ENCODE measurements at places on chromosomes 3 and 15.

- no peak for DNase-seq
Observed at GRCh38 chr3:121998030-121998580, 23.9 kb downstream of the ILDR1 start.

DNA sequence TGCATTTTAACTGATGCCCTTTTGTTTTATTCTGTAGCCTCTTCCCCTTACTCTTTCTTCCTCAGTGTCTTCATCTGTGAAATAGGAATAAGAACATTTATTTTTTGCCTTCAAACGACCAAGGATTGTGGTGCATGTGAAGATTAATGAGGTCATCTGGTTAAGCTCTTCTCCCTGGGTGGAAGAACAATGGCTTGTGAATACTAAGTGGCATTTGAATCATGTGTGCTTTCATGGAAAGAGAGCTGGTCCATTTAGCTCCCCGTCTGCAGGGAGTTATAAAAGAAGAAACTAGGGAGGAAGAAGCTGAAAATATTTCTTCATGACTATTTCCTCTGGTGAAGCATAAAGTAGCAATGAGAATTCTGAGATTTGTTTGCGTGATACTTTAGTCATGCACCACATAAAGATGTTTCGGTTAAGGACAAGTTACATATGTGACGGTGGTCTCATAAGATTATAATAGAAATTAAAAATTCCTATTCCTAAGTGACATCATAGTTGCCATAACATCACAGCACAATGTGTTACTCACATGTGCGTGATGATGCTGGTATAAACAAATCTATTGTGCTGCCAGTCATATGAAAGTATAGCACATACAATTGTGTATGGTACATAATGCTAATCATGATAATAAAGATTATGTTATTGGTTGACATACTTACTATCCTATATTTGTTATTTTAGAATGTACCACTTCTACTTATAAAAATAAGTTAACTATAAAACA, 374.3 kb downstream of the RBMS3 start:
- DNase-seq, result no peak

- DNase-seq, result no peak
Observed at GRCh38 chr15:78222745-78223395, 11.5 kb downstream of the ACSBG1 start.

GRCh38 chr3:24043168-24043567, 98.1 kb downstream of the NR1D2 start:
- DNase-seq, result no peak

DNA sequence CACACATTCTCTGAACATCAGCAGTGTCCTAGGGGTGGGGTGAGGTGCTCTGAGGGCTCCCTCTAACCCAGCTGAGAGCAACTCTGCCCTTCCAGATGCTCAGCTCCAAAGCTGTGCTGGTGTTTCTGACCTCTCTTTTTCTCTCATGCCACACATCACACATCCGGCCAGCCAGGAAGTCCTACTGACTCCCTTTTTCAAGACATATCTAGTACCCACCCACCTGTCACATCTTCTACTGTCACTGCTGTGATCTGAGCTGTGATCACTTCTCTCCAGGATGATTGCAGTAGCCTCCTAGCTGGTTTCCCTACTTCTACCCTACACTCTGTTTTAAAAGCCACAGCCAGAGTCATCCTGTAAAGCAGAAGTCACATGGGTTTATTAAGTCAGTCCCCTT, 30.2 kb upstream of the MASP1 start:
- no peak for DNase-seq

DNA sequence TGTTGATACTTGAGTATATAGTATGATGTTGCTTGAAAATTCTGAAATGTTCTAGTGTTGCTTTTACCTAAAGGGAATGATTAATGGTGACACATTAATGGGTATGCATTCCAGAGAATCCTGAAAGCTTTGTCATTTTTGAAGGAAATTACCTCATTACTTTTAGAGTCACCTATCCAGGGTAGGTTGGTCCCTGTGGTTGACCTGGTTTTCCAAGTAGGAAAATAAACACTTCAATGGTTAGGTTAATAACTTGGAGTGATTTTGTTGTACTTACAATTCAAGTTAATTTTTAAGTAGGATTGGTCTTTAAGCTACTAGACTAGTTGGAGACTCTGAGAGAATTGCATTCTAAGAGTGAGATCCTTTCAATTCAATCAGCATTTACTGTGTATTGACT, 31.0 kb downstream of the MITF start:
- no peak for DNase-seq

DNA sequence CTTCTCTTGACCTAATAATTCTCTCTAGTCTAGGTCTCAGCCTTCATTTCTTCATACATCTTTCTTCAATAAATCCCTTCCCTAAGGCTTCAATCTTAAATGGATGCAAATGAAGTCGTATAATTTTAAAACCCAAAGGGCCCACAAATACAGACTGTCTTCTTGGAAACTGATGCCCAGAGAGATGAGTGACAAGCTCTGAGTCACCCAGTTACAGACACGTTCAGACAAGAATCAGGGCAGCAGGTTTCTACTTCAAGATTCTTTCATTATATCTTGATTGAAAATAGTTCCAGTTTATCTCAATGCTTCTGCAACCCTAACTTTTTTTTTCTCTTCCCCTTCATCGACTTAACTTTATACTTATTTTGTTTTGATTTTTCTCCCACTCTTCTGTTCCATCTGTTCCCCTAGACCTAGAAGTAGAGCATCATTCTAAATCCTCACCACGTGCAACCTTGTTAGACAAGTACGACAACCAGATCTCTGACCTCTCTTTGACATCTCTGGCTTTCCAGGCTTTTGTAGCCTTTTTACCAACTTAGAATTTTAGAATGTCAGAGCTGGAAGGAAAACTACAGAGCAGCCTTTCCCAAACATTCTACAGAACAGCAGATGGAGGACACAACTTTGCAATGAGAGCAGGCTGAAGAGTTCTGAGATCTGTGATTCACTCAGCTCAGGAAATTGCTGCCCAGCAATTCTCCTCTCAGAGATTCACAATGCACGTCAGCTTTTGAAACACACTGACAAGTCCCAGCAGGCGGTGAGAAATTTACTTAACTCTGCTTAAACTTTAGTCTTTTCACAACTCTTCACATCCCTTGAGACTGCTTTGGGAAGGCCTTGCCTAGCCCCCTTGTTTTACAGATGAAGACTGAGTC, 25.3 kb downstream of the NCEH1 start:
- no peak for DNase-seq

DNA sequence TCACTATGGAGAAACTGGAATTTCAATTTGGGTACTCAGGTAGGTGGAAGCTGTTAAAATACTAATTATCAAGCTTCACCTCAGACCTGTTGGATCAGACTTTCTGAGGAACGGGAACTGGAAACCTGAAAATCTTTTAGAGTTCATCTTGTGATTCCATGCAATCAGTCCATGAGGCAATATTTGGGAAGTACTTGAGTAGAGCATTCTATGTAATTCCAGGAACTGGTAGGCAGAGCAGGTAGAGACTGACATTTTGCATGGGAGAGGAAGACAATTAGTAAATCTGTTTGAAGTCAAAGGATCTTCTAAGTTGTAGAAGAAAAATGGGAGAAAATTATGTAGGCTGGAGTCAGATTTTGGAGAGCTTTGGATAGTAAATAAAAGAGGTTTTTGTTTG, 43.1 kb downstream of the FGF7 start:
- DNase-seq, result no peak

DNA sequence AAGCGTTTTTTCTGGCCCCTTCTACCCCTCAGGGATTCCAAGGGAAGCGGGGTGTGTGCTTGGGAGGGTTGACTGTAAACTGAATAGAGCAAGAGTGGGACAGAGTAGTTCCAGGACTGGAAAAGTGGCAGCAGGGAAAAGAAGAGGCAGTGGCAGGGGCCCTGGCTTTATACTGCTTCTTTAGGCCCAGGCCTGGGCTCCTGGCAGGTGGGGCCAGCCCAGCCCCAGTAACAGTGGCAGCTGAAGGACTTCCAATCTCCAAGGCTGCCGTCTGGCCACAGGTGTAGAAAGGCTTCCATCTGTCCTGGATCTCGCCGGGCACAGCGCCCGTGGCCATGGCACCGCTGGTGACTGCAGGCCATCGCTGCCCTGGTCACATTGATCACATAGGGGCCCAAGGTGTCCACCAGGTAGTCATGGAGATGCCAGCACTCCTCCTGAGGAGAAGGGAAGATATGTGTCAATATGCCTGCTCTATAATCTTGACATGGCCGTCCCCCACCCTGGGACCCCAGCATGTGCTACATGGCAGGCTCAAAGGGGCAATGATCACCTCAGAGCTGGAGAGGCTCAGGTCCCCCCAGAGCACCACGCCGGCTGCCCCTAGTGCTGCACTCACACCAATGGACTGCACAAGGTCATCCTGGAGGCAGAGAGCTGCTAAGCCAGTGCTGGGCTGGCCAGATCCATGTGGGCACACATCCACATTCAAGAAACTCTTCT, 1.0 kb upstream of the IFRD2 start:
- no peak for DNase-seq

- no peak for DNase-seq
Observed at GRCh38 chr15:98904544-98904943, 103.0 kb downstream of the PGPEP1L start.

- DNase-seq, result no peak
Observed at GRCh38 chr15:52006702-52007340, 12.2 kb upstream of the MAPK6 start.
